Activated CD8-positive, alpha-beta memory T cell treated with anti-CD3 and anti-CD28 coated beads for 1 hour (primary cell): ENCODE measurements at places on chromosomes 6 and 20.

DNA sequence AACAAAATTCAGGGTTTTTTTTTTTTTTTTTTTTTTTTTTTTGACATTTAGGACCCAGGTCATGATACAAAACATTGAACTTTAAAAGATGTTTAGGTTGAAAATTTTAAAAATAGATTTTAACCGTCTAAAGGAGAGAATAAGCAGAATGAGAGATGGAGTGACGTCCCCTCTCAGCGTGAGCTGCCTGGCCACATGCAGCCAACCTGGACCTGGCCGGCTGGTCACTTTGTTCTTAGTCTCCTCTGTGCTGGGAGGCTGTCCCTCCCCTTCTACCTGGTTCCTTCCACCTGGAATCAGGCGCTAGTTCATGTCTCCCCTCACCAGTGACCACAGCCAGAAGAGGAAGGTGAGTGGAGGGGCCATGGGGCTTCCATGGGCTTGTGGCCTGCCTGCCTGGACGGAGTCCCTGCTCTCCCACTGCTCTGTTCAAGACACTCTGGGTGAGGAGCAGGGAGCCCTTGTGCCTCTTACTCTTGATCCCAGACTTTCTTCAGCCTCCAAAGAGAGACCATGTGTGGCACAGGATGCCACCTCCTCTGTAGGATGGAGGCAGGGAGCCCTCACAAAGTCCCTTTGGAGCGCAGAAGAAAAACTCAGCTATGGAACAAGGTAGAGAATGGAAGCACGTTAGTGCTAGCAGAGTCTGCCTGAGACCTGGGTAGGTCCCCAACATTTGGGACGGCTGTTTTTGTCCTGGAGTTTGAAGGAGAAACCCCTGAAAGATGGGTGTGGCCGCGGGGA, 31.7 kb downstream of the IRF4 start:
- DNase-seq, result no peak

GRCh38 chr6:146787876-146788508, 189.2 kb downstream of the ADGB start:
- DNase-seq, result no peak

GRCh38 chr6:146544616-146545182, 1.1 kb downstream of the RAB32 start:
- no peak for DNase-seq

DNA sequence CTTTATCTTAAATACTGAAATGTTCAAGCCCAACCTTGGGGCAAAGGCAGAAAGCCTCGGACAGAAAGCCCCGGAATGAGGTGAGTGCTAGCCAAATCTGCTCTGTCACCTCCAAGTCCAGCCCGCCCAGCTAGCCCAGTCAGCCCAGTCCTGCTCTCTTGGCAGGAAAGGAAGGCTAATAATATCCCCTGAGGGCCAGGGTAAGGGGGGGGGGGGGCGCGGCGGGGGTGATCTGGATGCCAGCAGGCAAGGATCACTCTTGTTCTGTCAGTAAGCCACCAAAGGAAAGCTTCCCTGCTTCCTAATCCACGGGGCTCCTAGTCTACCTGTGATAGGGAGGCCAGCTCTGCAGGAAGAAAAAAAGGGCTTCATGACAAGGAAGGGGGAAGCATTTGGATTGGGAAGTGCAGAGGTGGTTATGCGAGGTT, 1.1 kb downstream of the NDRG3 start:
- DNase-seq, result no peak

GRCh38 chr6:148138573-148138972, 204.1 kb upstream of the SASH1 start:
- no peak for DNase-seq

DNA sequence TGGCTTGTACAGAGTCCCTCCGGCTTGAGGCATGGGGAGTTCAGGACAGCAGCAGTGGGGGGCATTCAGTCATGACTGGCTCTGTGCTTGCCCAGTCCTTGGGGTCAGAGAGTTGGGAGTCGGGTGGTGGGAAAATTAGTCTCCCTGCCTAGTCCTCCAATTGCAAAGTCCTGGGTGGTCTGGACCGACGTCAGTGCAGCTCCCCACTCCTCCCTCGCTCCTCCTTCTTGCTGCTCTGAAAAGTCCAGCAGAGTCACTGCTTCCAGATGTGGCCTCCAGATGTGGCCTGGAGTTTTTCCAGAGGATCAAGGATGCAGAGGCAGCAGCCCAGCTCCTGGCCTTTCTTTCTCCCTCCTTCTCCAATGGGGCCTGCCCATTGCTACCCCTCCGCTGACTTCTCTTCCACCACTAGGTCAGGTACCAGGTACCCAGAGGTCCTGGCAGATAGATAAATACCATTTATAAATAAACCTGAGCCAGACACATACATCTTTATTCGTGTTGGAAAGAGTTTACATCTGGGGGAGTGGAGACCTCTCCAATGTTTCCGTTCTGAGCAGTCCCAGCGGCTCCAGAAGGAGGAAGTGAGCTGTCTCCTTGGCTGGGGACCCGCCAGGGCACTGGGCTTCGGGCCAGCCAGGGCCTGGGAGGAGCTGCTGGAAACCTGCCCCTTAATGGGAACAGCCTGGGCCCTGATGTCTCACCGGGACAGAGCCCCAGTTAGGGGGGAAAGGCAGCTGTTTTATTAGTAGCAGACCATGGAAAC, 49.0 kb upstream of the RNF24 start:
- DNase-seq, result no peak

DNA sequence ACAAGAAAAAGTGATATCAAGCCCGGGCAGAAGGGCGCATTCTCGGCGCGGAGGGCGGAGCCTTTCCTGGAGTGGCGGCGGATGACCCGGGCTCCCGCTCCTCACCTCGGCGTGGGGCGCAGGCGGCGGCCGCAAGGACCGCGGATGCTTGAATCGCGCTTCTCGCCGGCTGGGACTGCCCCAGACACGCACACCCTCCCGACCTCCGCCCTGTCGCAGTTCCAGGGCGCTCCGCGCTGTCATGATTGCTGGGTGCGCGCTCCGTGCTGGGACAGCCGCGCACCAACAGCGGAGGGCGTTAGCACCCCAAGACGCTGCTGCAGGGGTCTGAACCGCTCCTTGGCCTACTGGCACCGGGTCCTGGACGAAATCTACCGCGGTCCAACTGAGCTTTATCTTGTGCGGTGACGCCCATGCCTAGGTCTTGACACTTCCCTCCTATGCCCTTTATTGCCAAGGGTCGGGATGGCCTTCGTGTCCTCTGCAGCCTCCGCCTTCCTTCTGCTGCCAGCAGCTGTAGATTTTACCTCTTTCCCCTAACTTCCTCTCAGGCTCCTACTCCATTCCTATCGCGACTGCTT, 43.3 kb downstream of the IRAK1BP1 start:
- DNase-seq, result no peak

DNA sequence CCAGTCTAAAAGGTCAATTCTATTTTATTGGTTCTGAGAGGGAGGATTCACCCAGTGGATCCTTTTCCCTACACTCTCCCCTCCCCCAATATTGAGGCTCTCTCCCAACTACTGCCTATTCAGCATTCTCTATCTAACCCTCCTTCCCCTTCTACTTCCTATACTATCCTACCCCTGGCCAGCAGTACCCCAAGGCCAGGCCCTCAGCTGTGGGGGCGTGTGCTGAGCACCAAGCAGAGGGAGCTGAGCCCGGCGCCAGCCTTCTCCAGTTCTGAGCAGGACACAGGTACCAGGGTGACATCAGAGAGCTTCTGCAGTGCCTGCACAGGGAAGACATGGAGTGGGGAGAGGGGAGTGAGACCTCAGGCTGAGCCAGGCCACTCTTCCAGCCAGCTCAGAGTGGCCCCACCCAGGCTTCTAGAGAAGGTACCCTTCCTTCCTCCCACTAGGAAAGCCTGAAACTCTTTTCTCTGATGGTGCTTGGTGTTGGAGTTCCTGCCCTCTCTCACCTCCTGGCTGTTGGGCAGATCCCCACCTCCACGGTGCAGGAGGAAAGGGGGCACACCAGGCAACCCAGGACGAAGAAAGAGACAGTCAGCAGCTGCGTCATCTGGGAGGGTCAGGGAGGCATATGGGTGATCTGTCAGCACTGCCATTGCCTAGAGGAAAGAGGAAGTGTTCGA, 1.9 kb downstream of the DDAH2 start:
- no peak for DNase-seq

GRCh38 chr20:54624706-54625390, 149.5 kb downstream of the DOK5 start:
- no peak for DNase-seq

GRCh38 chr6:45504947-45505346, 127.2 kb upstream of the SUPT3H start:
- no peak for DNase-seq

- DNase-seq, result no peak
Observed at GRCh38 chr6:122153557-122153956, 245.9 kb upstream of the HSF2 start.

DNA sequence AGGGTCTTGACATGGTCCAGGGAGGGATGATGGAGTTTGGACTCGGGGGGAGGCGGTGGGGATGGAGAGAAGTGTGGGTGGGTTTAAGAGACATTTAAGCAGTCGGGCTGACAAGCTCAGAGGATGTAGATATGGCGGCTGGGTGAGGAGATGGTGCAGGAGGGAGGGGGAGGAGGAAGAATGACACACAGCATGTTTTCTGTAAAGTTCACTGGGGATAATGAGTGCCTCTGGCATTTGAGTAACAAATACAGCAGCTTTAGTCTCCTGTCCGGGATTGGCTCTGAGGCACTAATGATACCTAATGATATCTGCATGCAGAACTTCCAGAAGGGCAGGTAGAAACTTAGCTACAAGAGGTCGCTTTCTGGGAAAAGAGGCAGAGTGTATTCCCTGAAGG, 107.8 kb downstream of the DHX35 start:
- DNase-seq, result no peak

GRCh38 chr20:9995510-9996272, 39.1 kb upstream of the ANKEF1 start:
- DNase-seq, result no peak

- no peak for DNase-seq
Observed at GRCh38 chr6:116560130-116560529, 6.6 kb downstream of the CALHM4 start.

- no peak for DNase-seq
Observed at GRCh38 chr20:43448748-43449535, 8.8 kb upstream of the SRSF6 start.
